ENCODE measurements at places on chromosomes 16 and 17.
A peak's percentile ranks its signal among the peaks of the same experiment; 100 is the strongest.

DNA sequence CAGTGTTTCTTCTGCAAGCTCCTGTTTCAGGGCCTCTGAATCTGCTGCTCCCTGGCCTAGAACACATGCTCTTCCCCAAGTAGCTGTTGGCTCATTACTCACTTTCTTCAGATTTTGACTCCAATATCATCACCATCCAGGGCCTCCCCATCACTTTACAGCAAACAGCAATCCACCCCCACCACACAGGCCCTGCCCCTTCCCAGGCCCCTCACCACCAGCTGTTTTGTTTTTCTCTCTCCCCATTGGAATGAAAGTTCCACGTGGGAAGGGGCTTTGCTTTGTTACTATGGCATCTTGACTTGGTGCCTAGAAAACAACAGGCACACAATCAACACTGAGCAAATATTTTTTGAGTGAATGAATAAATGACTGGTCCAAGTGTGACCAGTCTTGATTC lies 4.0 kb downstream of the TMEM170A start:
- no peak for DNase-seq

DNA sequence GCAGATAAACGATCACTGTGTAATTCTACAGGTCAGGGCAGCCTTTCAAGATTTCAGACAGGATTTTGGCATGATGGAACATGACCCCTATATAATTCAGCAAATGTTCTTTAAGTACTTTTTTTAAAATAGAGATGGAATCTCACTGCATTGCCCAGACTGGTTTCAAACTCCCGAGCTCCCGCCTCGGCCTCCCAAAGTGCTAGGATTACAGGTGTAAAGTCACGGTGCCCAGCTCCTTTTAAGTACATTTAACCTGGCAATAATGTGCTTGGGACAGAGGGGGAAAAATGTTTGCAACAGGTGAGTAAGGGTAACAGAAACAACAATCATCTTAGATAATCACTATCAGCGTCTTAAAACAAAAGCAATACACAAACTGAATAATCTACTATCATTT lies 66.5 kb upstream of the PSMD7 start:
- no peak for DNase-seq

- DNase-seq = no peak
Measured at GRCh38 chr17:45581860-45582259, 91.3 kb upstream of the PLEKHM1 start.

DNA sequence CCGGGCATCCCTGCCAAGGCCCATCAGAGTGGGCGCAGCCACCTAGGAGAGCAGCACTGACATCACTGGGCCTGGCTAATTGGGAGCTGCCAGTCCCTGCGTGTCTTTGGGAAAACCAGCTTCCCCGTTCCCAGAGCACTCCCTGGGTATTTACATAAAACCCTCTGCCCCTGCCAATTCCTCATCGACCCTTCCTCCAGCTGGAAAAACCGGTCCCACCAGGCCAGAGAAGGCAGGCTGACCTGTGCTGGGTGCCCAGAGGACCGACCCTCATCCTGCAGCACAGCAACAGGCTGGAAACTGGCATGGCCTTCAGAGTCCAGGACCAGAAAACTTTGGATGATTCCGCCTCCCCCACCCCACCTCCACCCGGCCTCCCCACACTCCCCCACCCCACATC lies 8.2 kb upstream of the FOXN1 start:
- no peak for DNase-seq

- no peak for DNase-seq
Measured at GRCh38 chr16:25854141-25854540, 162.4 kb downstream of the HS3ST4 start.

DNA sequence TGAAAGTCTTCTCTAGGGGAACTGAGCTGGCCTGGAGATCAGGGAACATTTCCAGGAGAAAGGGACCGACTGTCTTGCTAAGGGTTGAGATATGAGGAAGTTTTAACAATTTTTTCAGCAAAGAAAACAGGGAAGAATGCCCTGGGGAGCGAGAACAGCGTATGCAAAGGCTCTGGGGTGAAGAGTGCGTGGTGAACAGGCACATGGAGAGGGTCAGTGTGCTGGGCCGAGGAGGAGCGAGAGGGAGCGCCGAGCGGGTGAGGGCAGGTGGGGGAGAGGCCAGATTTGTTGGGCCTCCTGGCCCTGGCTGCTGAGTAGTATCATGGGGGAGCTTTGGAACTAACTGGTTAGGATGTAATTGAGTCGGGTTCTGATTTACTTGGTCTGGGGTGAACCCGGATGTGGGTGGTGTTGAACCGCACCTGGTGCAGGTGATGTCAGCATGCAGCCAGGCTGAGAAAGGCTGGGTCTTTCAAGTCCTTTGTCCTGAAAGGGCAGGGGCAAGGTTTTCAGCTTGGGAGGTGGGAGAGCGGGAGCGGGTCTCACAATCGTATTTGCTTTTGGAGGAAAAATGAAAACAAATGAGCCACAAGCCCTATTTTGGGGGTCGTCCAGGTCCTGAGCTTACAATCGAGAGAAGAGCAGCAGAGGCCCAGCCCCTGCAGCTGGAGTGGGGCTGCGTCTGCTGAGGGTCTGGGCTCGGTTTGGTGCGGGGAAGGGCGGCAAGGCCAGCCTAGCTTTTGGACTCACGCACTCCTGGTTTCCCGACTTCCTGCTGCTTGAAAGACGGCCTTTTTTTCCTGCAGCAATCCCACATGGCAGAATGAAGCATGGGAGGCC lies 11.1 kb upstream of the WFDC1 start:
- DNase-seq = no peak

DNA sequence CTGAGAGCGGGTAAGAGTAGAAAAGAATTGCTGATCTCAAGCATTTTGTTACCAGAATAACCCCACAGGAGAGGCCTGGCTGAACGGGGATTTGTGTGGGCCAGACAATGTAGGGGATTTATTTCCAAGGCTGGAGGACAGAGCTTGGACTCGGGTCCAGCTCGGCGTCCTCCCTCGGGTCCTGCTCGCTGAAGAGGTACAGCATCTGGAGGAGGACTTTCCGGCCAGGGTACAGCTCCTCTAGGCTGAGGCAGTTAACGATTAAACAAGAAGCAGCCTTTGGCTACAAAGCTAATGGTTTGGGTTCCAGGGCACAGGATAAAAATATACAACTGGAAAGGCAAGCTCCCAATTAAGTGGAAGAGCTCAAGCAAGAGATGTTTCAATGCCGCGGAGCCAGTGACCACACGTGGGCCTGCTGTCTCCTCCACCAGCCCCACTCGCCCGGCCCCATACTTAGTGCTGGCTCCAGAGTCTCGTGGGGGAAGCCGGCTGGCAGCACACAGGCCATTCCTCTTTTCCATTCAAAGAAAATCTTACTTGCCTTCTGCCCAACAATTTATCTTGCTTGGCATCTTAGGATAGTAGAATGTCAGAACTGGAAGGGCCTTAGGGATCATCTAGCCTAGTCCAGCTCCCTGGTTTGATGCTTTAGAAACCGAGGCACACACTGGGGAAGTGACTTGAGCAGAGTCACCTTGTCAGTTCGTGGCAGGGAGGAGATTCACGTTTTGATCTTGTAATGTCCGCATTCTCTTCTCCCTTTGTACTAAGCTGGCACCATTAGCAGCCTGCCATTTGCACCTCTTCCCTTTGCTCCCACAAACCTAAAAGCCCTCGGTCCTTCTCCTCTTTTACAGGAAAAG lies 85.9 kb upstream of the TBX2 start:
- no peak for DNase-seq

- DNase-seq = no peak
Measured at GRCh38 chr17:57120814-57121213, 35.8 kb downstream of the AKAP1 start.

DNA sequence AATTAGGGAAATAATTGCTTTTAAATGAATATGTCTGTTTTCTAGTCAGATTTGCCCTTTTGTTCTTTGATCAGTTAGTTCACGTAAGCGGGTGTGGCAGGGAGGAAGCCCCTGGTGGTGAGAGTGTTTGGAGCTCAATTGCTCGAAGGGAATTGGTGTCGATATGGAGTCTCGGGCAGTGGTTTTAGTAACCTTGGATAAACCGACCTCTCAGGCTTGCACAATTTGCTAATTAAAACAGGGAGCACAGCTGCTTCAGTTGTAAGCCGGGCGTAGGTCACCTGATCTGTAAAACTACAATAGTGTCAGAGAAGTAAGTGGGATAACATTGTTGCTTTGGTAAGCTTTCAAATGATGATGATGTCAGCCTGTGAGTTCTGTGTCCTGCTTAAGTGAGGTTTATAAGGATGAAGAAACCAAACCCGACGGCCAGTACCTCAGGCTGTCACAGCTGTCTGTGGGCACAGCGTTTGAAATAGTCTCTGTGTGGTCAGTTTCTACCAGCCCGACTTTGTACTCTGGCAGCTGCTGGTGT lies 2.9 kb downstream of the ZNF750 start:
- no peak for DNase-seq

GRCh38 chr17:62154909-62155308 lies 89.8 kb upstream of the MED13 start:
- DNase-seq = no peak

DNA sequence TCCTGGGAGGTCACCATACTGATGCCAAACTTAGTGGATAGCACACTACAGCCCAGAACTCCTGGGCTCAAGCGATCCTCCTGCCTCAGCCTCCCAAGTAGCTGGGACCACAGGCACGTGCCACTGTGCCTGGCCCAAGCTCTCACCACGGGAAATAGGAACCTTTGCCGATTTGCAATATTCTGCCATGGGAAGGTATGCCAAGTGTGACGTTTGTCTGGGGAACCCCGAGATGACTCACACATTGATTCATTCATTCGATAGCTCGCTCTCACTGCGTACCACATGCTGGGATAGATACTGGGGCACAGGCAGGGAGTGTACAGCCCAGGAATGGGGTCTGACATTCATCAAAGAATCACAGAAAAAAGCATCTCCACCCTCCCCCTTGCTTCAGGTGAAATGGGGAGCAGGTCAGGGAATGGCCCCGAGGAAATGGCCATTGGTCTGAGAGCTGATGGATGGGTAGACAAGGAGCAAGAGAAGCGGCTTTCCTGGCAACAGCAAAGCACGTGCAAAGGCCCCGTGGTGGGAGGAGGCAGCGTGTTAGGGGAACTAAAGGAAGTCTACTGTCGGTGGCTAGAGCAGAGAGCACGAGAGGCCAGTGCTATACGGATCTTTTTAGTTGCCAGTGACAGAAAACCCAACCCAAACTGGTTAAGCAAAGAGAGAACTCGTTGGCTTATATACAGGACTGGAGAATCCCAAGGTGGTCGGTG lies 44.1 kb downstream of the DNAH17 start:
- no peak for DNase-seq

DNA sequence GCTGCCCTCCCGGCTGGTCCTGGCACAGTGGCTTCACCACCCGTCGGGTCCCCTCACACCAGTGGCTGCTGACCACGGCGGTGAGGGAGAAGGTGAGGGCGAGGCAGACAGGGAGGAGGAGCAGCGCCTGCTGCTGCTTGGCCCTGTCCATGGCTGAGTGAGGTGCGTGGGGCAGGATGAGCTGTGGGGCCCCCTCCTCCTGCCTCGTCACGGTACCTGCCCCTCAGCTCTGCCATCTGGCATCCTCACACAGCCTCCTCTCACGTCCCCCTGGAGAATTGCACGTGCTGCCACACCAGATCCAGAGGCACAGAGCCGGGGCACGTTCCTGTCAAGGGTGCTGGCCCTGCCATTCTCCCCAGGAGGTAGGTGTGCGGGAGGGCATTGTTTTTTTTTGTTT lies at the start of gene GSG1L2:
TSS of gene GSG1L2 (minus strand) at position 159 of the 400 bp plus-strand sequence. CDS start at position 151, 8 bp downstream.
- no peak for DNase-seq

DNA sequence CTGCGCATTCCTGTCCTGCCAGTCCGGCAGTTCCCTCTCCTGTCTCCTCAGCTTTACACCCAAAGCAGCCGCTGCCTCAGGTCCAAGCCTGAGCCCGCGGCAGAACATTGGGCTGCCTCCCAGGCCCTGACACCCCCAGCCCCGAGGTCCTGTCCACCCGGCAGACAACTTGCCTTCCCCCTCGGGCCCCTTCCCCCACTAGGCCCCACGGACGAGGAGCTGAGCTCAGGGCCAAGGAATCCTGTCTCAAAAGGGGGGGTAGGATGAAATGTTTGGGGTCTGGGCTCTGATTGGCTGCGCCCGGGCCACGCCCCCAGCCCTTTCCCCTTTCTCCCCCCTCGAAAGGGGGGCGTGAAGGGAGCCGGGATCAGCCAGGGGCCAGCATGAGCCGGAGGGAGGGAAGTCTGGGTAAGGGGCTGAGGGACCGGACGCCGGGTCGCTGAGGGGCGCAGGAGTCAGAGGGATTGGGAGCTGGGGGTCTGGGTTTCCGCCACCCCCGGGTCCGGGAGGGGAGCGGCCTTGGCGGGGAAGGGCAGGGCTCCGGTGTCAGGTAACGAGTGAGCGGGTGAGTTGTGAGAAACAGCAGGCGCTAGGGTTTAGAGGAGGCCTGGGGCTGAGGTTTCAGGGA lies at the start of gene CTF1:
TSS of gene CTF1 (plus strand) at position 354 of the 628 bp plus-strand sequence. CDS start at position 384, 30 bp downstream.
- no peak for DNase-seq

- DNase-seq = no peak
Measured at GRCh38 chr17:66507103-66507923, 204.9 kb downstream of the PRKCA start.

GRCh38 chr16:85800321-85800669 lies 800 bp downstream of the COX4I1 start:
- DNase-seq = no peak

DNA sequence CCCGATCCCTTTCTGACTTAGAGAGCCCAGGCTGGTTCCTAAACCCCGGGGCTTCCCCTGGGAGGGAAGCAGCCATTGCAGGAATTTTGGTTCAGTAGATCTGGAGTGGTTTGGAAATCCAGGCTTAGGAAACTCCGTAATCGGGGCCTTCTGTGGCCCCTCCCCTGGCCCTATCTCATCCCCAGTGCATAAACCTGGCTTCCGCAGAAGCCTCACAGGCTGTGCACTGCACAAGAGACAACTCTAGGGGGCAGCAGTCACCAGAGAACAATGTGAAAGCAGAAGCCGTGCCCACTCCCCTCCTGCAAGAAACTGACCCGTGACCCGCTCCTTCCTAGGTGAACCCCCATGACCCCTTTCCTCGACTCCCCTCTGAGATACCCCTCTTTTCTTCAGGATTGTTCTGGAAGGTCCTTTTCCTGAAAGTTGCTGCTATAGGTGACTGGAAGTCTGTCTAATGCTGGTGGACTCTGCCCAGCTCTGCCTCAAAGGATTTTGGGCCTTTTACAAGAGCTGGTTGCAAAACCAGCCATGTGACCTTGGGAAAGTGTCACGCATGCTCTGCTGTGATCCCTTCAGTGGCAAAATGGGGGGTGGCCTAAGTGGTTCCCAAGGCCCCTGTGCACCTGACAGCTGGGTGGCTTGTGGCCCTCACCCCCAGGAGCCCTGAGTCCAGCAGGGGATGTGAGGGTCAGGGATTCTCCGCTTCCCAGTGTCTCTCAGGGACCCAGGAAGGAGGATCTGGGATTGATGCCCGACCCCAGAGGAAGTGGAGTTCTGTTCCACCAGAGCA lies 14.4 kb downstream of the GUCY2D start:
- DNase-seq = peak; percentile 36

- no peak for DNase-seq
Measured at GRCh38 chr17:72182371-72182873, 61.6 kb downstream of the SOX9 start.

DNA sequence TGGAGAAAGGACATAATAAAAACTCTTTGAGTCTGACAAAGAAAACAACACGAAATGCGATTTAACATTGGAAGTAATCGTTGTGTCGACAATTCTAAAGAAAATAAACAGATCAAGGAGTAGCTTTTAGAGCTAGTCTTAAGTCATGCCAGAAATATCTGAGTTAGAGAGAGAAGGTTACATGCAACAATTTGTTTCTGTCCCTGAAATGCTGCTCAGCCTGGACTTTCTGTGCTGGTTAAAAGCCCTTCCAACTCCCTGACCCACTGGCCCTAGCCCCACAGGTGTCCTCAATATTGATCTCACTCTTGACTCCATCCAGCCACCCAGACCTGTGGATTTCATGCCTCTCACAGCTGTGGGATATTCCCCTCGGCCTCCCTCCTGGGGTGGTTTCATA lies 33.2 kb upstream of the TEX2 start:
- DNase-seq = no peak

- no peak for DNase-seq
Measured at GRCh38 chr17:10087355-10087754, 111.1 kb downstream of the GAS7 start.

- no peak for DNase-seq
Measured at GRCh38 chr17:57313097-57313835, 56.9 kb downstream of the MSI2 start.
